Endothelial cell of umbilical vein (primary cell): ENCODE measurements at places on chromosomes 7 and 10. TPM values are rescaled to one million over a fixed set of nuclear protein-coding genes. Genes with fewer than 3 reads are reported as not detected.

DNA sequence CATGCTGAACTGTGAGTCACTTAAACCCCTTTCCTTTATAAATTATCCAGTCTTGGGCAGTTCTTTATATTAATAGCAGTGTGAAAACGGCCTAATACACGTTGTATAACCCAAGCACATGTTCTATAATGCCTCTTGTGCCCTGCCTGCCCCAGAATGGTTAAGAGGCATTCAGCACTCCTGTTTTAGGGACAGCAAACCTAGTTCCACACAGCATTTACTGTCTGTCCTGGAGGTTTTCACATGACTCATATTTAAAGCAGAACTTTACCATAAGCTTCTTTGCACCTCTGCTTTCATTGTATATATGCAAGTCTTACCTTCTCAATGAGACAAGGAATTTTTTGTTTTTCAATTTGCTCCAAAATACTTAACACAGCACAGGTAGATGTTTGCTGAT lies 144.8 kb downstream of the ICA1 start:
- peaks cover 12% of the 10 kb centered on the region for H3K36me3 ChIP-seq
- no peak overlapping the region for H3K4me3 ChIP-seq
- no peaks in the 10 kb centered on the region for H3K4me1 ChIP-seq

Gene HPSE2
- not detected in 2 replicates for total RNA-seq

Gene PNLIPRP2
- total RNA-seq: not detected in 2 replicates

DNA sequence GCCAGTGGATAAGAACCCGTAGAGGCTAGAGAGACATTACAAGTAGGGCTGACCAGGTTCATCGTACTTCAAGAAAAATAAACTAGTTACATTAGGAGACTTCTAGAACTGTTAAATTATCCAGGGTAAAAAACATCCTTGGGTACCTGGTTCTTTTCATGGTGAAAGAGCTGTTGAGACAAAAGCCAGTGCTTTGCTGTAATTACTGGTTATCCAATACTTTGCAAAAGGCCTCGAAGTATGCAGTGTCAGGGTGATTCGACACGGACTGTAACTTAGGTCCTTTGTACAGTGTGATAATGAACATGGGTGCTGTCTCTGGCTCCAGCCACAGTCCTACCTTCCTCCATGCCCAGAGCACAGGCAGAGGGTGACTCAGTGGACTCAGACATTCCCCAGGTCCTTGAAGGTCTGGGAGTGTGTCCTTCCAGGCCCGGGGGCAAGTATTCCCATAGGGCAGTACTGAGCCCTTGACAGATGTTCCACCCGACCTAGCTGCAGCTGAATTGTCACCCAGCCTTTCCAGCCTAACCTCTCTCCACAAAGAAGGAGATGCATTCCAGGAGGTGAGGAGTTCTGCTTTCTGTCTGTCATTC lies 123.6 kb upstream of the TMEM72 start:
- H3K36me3 ChIP-seq: no peaks in the 10 kb centered on the region
- H3K27ac ChIP-seq: no peak overlapping the region

Gene ASB4
- not detected in 2 replicates for total RNA-seq

Gene CTAGE4
- 0.30 TPM in 1 of 2 replicates, not detected in the other for total RNA-seq

Gene DIP2C
- total RNA-seq: 10.1 and 10.7 TPM in 2 replicates

DNA sequence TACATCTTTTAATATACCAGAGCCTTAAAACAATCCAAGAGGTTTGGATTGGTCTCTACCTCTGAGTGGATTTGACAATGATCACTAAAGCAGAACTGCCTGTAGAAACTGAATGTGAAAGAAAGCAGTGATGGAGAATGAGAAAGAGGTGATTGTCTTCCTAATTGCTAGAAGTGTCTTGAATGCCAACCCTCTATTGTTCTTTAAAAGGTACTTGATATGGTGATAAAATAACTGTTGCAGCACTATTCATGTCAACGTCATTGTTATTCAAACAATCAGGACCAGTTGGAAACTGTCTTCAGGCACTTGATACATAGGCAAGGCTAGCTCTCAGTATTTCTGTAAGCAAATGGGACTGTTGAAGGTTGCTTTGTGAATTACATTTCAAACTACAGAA lies 47.9 kb upstream of the ITPRID1 start:
- H3K4me1 ChIP-seq: no peaks in the 10 kb centered on the region
- H3K27ac ChIP-seq: no peak overlapping the region
- no peak for DNase-seq
- no peaks in the 10 kb centered on the region for H3K36me3 ChIP-seq

- DNase-seq: no peak
- no peak overlapping the region for H3K27ac ChIP-seq
- no peaks in the 10 kb centered on the region for H3K27me3 ChIP-seq
- H3K36me3 ChIP-seq: no peaks in the 10 kb centered on the region
- H3K4me3 ChIP-seq: no peak overlapping the region
Measured at GRCh38 chr10:59057345-59057744, 119.1 kb upstream of the PHYHIPL start.

DNA sequence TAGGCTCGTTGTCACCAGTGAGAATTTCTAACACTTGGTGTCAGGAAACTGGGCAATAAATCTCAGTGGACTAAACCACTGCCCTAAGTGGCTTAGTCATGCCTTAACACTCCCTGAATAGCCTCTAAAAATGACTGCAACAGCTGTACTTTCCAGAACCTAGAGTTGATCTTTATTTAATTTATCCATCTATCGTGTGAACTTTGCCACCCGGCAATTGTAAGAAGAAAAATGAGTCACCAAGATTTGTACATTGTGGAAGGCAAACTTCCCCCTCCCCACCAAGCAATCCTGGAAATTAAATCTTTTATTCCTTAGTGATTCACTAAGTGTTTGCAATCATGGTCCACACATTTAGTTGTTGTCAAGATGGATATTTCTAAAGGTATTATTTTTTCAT lies 47.1 kb downstream of the NXPH1 start:
- no peak overlapping the region for H3K4me3 ChIP-seq
- DNase-seq: no peak
- H3K4me1 ChIP-seq: no peaks in the 10 kb centered on the region

GRCh38 chr7:106281585-106282318 lies 3.0 kb downstream of the NAMPT start:
- H3K4me1 ChIP-seq: peaks cover 44% of the 10 kb centered on the region
- H3K27ac ChIP-seq: no peak overlapping the region
- H3K36me3 ChIP-seq: no peaks in the 10 kb centered on the region
- no peaks in the 10 kb centered on the region for H3K27me3 ChIP-seq

DNA sequence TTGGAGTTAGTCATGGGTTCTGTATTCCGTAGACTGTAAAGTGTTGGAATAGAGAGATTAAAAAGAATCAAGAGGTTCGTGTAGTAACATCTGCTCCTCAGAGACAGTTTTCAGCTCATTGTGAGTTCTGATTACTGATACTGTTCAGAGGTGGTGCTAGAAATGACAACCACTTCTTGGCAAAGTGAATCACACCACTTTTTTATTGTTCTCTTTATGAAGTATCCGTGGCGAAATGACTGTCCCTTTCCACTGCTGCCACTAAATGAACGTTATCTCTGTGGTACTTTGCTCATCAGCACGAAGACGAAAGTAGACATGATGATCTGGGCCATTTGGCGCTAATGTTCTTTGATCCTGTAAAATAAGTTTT lies 860 bp downstream of the RPP30 start:
- H3K36me3 ChIP-seq: no peaks in the 10 kb centered on the region
- peak overlapping the region; percentile 61 for H3K27ac ChIP-seq
- H3K4me1 ChIP-seq: peaks cover 18% of the 10 kb centered on the region
- no peak for DNase-seq
- peaks cover 13% of the 10 kb centered on the region for H3K27me3 ChIP-seq
- peak overlapping the region; percentile 89 for H3K4me3 ChIP-seq

Gene SLC18A2
- not detected in 2 replicates for total RNA-seq

Gene ACSM6
- not detected in 2 replicates for total RNA-seq

DNA sequence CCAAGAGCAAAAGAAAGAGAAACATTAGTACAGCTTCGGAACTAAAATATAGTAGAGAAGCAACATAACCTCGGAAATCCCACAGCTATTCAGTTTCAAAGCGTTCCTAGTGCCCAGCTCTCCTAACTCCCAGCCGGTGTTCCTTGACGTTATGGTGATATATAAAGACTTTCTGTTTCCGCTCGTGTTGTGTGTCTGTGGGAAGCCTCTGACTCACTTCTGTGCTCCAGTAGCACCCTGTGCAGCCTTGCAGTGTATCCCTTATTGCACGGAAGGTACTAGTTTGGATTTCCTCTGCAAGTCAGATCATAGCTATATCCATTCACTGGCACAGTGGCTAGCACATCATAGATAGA lies 535 bp downstream of the ASAH2B start:
- peak; percentile 69 for DNase-seq
- no peaks in the 10 kb centered on the region for H3K36me3 ChIP-seq
- peak overlapping the region; percentile 76 for H3K4me3 ChIP-seq
- H3K27me3 ChIP-seq: no peaks in the 10 kb centered on the region

DNA sequence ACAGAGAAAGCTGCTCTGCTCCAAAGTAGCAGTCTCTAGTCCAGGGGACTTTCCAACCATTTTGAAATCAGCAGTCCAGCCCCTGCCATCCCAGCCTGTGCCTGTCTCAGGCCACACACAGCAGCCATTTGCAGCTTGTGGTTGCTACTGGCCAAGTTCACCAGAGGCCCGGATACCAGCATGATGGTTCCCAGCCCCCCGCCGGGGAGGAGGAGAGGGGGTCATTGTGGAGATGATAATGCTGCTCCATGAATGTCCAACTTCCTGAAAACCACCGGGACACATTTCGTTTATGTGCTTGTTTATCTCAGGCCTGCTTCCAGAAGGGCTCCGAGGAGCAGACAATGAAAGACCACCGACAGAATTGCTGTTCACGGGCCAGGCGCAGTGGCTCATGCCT lies 160.0 kb downstream of the UBE2H start:
- H3K4me1 ChIP-seq: no peaks in the 10 kb centered on the region
- H3K27me3 ChIP-seq: peaks cover 7% of the 10 kb centered on the region
- H3K27ac ChIP-seq: no peak overlapping the region
- no peak for DNase-seq

DNA sequence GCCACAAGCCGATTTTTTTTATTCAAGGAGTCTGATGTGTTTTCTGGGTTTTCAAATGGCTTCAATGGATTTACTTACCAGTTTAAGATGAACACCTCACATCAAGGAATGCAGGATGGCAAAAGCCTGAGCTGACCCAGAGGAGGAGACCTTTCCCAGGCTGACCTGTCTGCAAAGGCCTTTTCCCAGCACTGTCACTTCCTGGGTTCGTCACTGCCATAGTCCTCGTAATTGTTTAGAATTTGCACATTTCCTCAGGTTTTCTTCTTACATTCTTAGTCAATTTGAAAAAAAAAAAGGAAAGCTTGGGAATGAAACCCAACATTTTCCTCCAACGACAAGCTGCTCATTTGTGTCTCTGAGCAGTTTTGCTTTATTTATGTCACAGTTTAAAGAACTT lies 42.0 kb downstream of the PTER start:
- DNase-seq: no peak
- H3K4me1 ChIP-seq: no peaks in the 10 kb centered on the region
- no peak overlapping the region for H3K4me3 ChIP-seq

GRCh38 chr7:75772081-75773077 lies at the start of gene CCL26:
TSS of gene CCL26 (minus strand) at chr7:75772211. CDS start at chr7:75772176, 35 bp downstream.
- H3K4me3 ChIP-seq: no peak within 1 kb of the TSS
- no peak for DNase-seq
- H3K27me3 ChIP-seq: peaks cover 2% of the 10 kb centered on the region
- no peaks in the 10 kb centered on the region for H3K36me3 ChIP-seq
- no peak within 1 kb of the TSS for H3K27ac ChIP-seq

DNA sequence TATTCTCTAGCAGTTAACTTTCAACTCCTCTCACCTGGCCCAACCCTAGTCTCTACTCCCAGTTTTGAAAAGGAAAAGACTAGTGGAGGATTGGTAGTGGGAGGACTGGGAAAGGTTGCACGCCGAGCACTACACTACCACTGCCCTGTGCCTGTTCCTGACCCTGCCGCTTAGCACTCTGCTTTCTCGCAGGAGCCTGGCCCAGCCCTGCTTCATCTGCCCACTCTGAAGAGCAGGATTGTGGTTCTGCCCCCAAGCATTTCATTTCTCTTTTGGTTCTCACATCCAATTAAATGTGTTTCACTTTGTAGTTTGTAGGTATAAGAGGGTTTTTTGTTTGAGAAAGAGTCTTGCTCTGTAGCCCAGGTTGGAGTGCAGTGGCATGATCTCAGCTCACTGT lies 31.5 kb upstream of the RBM20 start:
- no peak overlapping the region for H3K4me3 ChIP-seq
- H3K27ac ChIP-seq: no peak overlapping the region
- H3K4me1 ChIP-seq: no peaks in the 10 kb centered on the region
- no peaks in the 10 kb centered on the region for H3K36me3 ChIP-seq

DNA sequence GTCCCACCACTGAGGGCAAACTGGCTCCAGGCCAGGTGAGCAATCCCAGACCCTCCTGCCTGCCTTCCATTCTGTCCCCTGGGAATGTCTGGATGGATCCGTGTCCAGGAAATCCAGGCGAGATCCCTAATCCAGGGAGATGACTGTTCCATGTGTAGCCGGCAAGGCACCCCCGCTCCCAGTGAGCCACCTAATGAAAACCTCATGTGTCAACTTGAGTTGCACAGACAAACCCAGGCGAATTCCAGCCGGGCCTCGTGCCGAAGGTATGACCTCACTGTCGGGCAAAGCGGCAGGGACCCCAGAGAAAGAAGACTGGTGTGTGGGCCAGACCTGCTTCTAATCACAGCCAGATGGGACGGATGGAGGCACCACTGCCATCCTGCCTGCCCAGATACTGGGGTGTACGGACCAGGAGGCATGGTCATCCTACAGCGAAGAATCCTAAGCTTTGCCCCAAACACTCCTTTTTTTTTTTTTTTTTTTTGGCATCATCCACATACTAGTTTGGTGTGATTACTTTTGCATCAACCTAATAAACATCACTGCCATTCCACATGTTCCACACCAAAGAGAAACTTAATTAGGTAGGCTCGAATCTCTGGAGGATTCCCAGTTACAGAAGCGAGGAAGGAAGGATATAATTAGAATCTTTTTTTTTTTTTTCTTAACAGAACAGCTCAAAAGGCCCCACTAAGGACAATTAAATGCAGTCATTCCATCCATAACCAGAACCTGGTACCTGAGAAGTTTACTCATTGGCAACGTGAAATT lies 313.1 kb downstream of the CALN1 start:
- no peaks in the 10 kb centered on the region for H3K36me3 ChIP-seq
- H3K4me3 ChIP-seq: no peak overlapping the region
- DNase-seq: no peak
- H3K4me1 ChIP-seq: no peaks in the 10 kb centered on the region
- no peaks in the 10 kb centered on the region for H3K27me3 ChIP-seq

Gene MGAM2
- total RNA-seq: not detected in 2 replicates
